Mesendoderm (in vitro differentiated cells): ENCODE measurements at places on chromosomes 4 and X.

- no peak overlapping the region for H3K27ac ChIP-seq
- no peaks in the 10 kb centered on the region for H3K4me1 ChIP-seq
- no peaks in the 10 kb centered on the region for H3K36me3 ChIP-seq
- no peaks in the 10 kb centered on the region for H3K27me3 ChIP-seq
Observed at GRCh38 chrX:123337886-123338639, 154.0 kb downstream of the GRIA3 start.

GRCh38 chrX:48573690-48574269, 504 bp upstream of the RBM3 start:
- no peak for DNase-seq
- H3K27ac ChIP-seq, result no peak overlapping the region
- peak overlapping the region; percentile 65 for H3K4me3 ChIP-seq
- peaks cover 14% of the 10 kb centered on the region for H3K36me3 ChIP-seq

GRCh38 chr4:115852767-115853091, 739.3 kb upstream of the NDST4 start:
- no peaks in the 10 kb centered on the region for H3K4me1 ChIP-seq
- no peaks in the 10 kb centered on the region for H3K36me3 ChIP-seq
- no peak overlapping the region for H3K27ac ChIP-seq
- no peaks in the 10 kb centered on the region for H3K27me3 ChIP-seq
- H3K4me3 ChIP-seq, result no peak overlapping the region
- peak; percentile 2 for DNase-seq

DNA sequence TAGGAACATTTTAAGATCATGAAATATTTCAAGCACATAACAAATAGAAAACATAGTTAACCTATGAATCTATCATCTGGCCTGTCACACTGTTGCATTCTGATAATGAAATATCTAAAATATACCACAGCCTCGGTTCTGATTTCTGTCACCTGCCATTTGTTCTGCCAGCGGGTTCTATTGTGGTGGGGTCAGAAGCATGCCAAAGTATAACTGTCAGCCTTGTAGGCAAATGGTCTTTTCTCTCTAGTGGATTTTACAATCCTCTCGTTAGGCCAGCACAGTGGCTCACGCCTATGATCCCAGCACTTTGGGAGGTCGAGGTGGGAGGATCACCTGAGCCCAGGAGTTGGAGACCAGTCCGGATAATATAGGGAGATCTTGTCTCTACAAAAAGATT, 47.9 kb downstream of the HTRA3 start:
- H3K27me3 ChIP-seq, result no peaks in the 10 kb centered on the region
- H3K27ac ChIP-seq, result no peak overlapping the region
- H3K4me1 ChIP-seq, result no peaks in the 10 kb centered on the region
- H3K36me3 ChIP-seq, result no peaks in the 10 kb centered on the region
- H3K4me3 ChIP-seq, result no peak overlapping the region

GRCh38 chrX:100721328-100721727, 10.6 kb downstream of the SYTL4 start:
- no peaks in the 10 kb centered on the region for H3K27me3 ChIP-seq
- H3K27ac ChIP-seq, result no peak overlapping the region
- no peaks in the 10 kb centered on the region for H3K36me3 ChIP-seq
- no peak for DNase-seq

DNA sequence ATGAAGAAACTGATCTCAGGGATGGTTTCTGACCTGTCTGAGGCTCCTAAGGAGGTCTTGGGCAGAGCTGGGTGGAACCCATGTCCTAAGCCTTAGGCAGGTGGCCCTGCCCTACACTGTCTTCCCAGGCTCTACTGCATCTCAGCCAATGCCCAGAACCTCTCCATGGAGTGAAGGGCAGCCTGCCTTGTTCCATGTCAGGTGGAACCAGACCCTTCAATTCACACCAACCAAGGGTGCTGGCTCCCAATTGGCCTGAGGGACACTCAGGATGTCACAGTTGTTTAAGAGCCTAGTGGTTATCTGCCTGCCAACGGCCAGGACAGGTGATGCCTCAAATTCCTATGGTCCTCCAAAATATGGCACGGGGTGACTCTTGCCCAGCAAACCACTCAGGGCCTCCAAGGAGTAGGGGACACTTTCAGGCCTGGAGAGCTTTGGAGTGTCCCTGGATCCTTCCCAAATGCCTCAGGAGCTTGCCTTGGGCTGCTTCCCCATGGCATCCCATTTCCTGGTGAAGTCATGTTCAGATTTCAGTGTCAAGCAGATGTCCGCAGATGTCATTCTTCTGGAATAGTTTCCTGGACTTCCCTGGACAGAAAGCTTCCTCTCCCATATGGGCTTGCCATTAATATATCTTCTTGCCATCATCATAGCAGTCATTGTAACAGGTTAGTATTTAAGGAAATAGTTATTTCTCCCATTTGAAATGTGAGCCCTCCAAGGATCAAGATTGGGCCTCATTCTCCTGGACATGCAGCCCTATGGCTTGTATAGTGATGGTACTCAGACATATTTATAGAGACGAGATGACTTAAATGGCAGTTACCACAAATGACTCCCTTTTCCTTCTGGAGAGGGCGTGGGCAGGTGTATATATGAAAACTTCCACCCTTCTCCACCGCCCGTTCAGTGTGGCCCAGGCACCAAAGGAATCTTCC, 67.1 kb downstream of the MED28 start:
- DNase-seq, result no peak
- no peaks in the 10 kb centered on the region for H3K4me1 ChIP-seq
- H3K36me3 ChIP-seq, result no peaks in the 10 kb centered on the region
- H3K27ac ChIP-seq, result no peak overlapping the region

GRCh38 chr4:158814636-158815330, 46.0 kb downstream of the FNIP2 start:
- H3K4me3 ChIP-seq, result no peak overlapping the region
- H3K36me3 ChIP-seq, result no peaks in the 10 kb centered on the region
- DNase-seq, result no peak
- H3K4me1 ChIP-seq, result peaks cover 2% of the 10 kb centered on the region
- H3K27ac ChIP-seq, result no peak overlapping the region
- H3K27me3 ChIP-seq, result no peaks in the 10 kb centered on the region

GRCh38 chr4:152590179-152591031, 54.5 kb upstream of the FBXW7 start:
- H3K4me3 ChIP-seq, result no peak overlapping the region
- H3K36me3 ChIP-seq, result no peaks in the 10 kb centered on the region
- peaks cover 4% of the 10 kb centered on the region for H3K4me1 ChIP-seq

DNA sequence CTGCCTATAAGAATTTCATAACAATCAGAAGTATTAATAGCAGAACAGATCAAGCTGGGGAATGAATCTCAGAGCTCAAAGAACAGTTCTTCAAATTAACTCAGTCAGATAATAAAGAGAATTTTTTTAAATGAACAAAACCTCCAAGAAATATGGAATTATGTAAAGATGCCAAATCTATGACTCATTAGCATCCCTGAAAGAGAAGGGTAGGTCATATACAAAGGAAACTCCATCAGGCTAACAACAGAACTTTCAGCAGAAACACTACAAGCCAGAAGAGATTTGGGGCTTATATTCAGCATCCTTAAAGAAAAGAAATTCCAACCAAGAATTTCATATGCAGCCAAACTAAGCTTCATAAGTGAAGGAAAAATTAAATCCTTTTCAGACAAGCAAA, 28.6 kb downstream of the CBR4 start:
- H3K36me3 ChIP-seq, result no peaks in the 10 kb centered on the region
- no peaks in the 10 kb centered on the region for H3K4me1 ChIP-seq
- H3K4me3 ChIP-seq, result no peak overlapping the region
- DNase-seq, result no peak
- no peak overlapping the region for H3K27ac ChIP-seq
